ENCODE measurements at places on chromosomes 13 and 19. TPM values are rescaled to one million over a fixed set of nuclear protein-coding genes. Genes with fewer than 3 reads are reported as not detected.

DNA sequence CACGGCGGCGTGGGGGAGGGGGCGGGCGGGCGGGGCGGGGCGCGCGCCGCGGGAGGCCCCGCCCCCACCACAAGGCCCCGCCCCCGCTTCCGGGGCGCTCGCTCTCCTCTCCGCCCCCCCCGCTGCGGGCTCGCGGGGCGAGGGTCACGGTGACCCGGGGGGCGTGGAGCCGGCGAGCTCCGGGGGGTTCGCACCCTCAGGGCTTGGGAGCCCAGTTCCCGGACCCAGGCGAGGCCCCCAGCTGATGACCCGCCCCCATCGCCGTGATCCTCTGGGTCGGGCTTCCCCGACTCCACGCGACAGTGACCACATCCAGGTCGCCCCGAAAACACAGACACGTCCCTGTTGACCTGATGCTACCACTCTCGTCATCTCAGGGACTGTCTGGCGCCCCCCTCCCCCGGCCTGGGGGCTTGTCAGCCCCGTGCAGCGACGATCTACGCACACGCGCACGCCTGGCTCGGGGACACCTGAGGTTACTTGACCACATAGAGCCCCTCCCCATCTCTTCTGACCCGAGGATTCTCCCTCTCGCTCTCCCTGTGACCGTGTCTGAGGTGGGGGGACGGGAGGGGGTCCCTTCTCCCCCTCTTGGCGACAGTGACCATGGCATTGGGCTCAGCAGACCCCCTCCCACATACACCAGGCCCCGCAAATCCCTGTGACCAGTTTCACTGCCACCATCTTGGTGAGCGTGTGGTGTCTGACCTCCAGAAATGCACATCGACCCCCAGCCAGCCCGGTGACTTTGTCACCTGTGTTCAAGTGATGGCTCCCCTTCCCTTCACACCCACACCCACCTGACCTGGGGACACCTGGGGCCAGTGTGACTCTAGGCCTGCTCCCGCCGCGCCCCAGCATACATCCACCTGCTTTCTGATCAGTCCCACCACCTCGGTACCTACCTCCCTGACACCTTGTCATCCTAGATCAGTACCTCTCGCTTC, 670 bp downstream of the MAP2K7 start:
- H3K27ac ChIP-seq, result peak overlapping the region; percentile 94
- peak; percentile 58 for DNase-seq
- H3K4me3 ChIP-seq, result peak overlapping the region; percentile 85
- H3K36me3 ChIP-seq, result no peaks in the 10 kb centered on the region

DNA sequence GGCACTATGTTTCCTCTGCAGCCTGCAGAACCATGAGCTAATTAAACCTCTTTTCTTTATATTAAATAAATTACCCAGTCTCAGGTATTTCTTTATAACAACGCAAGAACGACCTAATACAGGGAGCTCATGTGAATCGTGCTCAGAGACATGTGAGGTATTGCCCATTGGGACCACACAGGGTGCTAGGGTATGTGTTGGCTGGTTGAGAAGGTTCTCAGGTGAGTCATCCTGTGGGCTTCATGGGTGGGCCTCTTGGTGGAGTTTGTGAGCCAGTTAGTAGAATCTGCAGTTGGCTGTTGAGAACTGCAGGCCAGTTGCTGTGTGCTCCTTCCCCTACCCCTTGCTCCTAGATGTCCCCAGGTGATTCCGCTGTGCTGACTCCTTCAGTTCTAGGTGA, 163.0 kb downstream of the HS6ST3 start:
- DNase-seq, result no peak
- no peak overlapping the region for H3K4me3 ChIP-seq
- H3K27me3 ChIP-seq, result no peaks in the 10 kb centered on the region
- H3K4me1 ChIP-seq, result no peaks in the 10 kb centered on the region
- no peak overlapping the region for H3K27ac ChIP-seq
- H3K36me3 ChIP-seq, result no peaks in the 10 kb centered on the region

DNA sequence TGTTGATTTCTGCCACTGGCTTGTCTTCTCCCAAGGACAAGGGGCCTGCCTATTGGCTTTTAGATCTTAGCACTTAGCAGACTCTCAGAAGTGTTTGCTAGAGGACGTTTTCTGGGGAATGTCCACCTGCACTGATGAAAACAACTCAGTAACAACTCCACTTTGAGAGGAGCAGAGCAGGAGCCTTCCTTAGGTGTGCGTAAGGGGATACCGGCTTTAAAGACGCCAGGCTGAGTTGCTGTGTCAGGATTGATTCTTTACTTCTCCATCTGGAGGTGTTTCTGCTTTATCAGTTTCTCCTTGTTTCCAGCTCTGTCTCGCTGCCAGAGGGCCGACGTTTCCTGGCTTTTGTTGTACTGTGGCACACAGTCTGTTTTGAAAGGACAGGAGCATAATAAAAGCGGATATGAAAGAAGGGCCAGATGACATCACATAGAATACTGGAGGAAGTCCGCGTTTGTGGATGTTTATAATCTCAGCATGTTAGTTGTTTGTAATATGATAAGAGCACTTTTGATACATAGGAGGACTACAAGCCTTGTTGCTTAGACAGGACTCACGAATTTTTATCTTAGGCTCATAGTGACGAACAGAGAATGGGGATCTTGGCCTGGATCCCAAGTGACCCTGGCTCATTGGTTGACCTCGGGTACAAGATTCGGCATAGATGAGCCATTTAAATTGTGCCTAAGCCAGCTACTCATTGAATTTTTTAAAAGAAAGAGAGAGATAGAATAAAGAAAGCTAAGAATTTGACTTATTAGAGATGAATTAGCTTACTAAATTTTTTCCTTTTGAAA, 34.6 kb downstream of the COL4A2 start:
- peak overlapping the region; percentile 86 for H3K27ac ChIP-seq
- H3K4me1 ChIP-seq, result peaks cover 16% of the 10 kb centered on the region
- no peaks in the 10 kb centered on the region for H3K36me3 ChIP-seq
- no peaks in the 10 kb centered on the region for H3K27me3 ChIP-seq
- DNase-seq, result no peak

DNA sequence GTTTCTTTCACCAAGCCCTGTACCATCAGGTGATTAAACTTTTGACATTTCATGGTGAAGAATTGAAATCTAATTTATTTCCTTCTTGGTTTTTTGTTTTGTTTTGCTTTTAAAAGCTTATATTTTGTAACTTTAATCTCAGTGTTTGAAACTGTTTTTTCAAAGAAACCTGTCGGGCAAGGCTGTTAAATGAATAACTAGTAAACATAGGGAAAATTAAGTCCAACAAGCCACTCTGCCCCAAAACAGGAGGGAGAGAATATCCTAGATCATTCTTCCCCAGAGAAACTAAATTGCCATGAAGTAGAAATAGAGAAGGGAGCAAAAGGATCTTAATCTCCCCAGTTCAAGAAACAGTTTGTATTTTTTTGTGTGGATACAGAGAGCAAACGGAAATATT, 98.2 kb downstream of the FREM2 start:
- no peaks in the 10 kb centered on the region for H3K4me1 ChIP-seq
- H3K27me3 ChIP-seq, result no peaks in the 10 kb centered on the region
- no peaks in the 10 kb centered on the region for H3K36me3 ChIP-seq
- no peak overlapping the region for H3K4me3 ChIP-seq
- H3K27ac ChIP-seq, result no peak overlapping the region
- no peak for DNase-seq

GRCh38 chr13:20428666-20429644, 96.7 kb downstream of the CRYL1 start:
- no peaks in the 10 kb centered on the region for H3K27me3 ChIP-seq
- DNase-seq, result no peak
- H3K4me1 ChIP-seq, result peaks cover 12% of the 10 kb centered on the region
- no peaks in the 10 kb centered on the region for H3K36me3 ChIP-seq
- H3K4me3 ChIP-seq, result no peak overlapping the region
- H3K27ac ChIP-seq, result no peak overlapping the region

DNA sequence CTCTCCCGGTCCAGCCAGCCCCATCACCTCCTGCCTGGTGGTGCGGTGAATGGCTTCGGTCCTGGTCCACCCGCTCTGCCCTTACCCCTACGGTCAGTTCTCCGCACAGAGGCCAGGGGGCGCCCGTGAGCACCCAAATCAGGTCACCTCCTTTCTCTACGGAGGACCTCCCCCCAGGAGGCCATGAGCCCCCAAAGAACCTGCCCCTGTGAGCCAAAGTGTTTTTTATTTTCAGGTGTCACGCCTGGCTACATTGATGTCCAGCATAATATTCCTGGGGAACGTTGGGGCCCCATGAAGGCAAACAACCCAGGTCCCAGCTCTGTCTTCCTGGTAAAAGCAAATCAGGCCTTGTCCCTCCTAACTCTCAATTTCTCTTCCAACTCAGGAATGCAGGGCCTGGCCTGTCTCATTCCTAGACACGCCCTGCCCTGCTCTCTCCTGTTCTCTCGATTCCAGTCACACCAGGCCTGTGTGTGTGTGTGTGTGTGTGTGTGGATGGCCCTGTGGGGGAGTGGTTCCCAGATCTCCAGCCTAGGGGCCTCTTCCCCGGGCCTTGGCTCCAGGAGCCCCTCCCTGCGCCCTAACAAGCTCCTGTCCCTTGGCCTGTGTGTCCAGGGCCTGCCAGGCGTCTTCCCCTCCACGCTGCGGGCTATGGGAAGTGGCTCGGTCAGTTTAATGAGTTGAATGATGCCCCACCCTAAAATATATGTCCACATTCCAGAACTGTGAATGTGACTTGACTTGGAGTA, 9.7 kb upstream of the GIPC1 start:
- no peak overlapping the region for H3K4me3 ChIP-seq
- H3K36me3 ChIP-seq, result no peaks in the 10 kb centered on the region
- peaks cover 3% of the 10 kb centered on the region for H3K4me1 ChIP-seq
- H3K27ac ChIP-seq, result peak overlapping the region; percentile 92
- peak; percentile 70 for DNase-seq

- H3K36me3 ChIP-seq, result no peaks in the 10 kb centered on the region
- no peak overlapping the region for H3K4me3 ChIP-seq
Measured at GRCh38 chr19:29277102-29277501, 64.2 kb upstream of the UQCRFS1 start.

GRCh38 chr13:32829676-32830335, 186.4 kb upstream of the KL start:
- H3K36me3 ChIP-seq, result no peaks in the 10 kb centered on the region
- no peaks in the 10 kb centered on the region for H3K4me1 ChIP-seq
- H3K4me3 ChIP-seq, result peak overlapping the region; percentile 5
- no peak for DNase-seq
- no peaks in the 10 kb centered on the region for H3K27me3 ChIP-seq

DNA sequence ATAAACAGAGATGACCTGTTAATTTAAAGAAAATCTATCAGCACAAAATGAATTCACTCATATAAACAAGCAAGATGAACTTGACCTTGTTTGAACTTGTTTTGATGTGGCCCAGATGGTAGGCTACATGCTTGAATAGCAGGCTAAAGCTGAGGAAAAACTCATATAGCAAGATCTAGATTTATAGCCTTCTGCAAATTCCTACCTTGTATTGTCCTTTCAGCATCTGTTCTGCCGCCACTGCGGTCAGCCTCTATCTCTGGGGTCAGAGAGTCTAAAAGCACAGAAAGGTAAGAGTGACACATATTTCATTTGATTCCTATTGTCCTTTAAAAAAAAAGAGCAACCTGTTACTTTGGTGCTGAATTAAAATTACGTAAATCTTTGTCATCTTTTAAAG, 392.1 kb downstream of the DACH1 start:
- no peaks in the 10 kb centered on the region for H3K4me1 ChIP-seq
- no peaks in the 10 kb centered on the region for H3K27me3 ChIP-seq
- H3K36me3 ChIP-seq, result no peaks in the 10 kb centered on the region

- no peak for DNase-seq
- no peaks in the 10 kb centered on the region for H3K27me3 ChIP-seq
- no peaks in the 10 kb centered on the region for H3K36me3 ChIP-seq
- no peak overlapping the region for H3K4me3 ChIP-seq
- no peaks in the 10 kb centered on the region for H3K4me1 ChIP-seq
Measured at GRCh38 chr13:113955235-113955634, 18.6 kb downstream of the C13orf46 start.

GRCh38 chr19:34155686-34156085, 16.6 kb upstream of the LSM14A start:
- DNase-seq, result no peak
- no peaks in the 10 kb centered on the region for H3K4me1 ChIP-seq
- no peak overlapping the region for H3K4me3 ChIP-seq
- no peak overlapping the region for H3K27ac ChIP-seq

DNA sequence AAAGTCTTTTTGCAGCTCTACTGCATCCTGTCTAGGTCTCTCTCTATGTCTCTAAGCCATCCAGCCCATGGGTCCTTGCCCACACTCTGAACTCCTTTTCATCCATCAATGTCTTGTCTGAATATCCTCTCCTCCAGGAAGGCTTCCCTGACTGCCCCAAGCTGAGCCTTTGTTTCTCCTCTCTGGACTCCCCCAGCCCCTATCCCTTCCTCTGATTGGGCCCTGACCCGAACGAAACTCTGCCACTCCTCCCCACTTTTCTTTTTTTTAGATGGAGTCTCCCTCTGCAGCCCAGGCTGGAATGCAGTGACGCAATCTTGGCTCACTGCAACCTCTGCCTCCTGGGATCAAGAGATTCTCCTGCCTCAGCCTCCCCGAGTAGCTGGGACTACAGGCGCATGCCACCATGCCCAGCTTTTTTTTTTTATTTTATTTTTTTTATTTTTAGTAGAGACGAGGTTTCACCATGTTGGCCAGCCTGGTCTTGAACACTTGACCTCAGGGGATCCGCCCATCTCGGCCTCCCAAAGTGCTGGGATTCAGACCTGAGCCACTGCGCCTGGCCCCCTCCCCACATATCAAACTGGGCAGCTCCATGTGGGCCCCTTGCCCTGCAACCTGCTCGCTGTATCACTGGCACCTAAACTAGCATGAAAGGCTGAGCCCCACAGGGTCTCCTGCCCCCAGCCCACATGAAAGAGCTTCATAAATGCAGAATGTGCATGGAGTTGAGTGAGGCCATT, 870 bp upstream of the UNC13A start:
- no peak overlapping the region for H3K4me3 ChIP-seq
- no peaks in the 10 kb centered on the region for H3K36me3 ChIP-seq
- peaks cover 9% of the 10 kb centered on the region for H3K27me3 ChIP-seq
- H3K27ac ChIP-seq, result no peak overlapping the region
- no peak for DNase-seq
- H3K4me1 ChIP-seq, result no peaks in the 10 kb centered on the region

GRCh38 chr13:59587971-59588716, 575.6 kb downstream of the DIAPH3 start:
- no peak for DNase-seq
- no peak overlapping the region for H3K27ac ChIP-seq
- no peaks in the 10 kb centered on the region for H3K4me1 ChIP-seq

Gene SLC1A6
- not detected for total RNA-seq

Gene TMEM272
- under 0.01 TPM for total RNA-seq

Gene PSG11
- not detected for total RNA-seq

Gene LPAR2
- total RNA-seq, result 3.2 TPM

Gene CILP2
- 0.15 TPM for total RNA-seq

Gene CEACAM8
- not detected for total RNA-seq

Gene SYMPK
- 24.3 TPM for total RNA-seq

Gene ZNF442
- 3.3 TPM for total RNA-seq

Gene KASH5
- not detected for total RNA-seq

Gene PDX1
- total RNA-seq, result not detected

Gene PCDH8
- total RNA-seq, result 0.66 TPM

Gene IL12RB1
- total RNA-seq, result 2.1 TPM

All from breast epithelium (tissue), 4 donors.